Dorsolateral prefrontal cortex (tissue), 122 donors: ENCODE measurements at places on chromosomes 5 and 9. TPM values are rescaled to one million over a fixed set of nuclear protein-coding genes. Genes with fewer than 3 reads are reported as not detected.

GRCh38 chr5:108461628-108462367 is 79.9 kb upstream of the FBXL17 start:
- DNase-seq, result no peak

DNA sequence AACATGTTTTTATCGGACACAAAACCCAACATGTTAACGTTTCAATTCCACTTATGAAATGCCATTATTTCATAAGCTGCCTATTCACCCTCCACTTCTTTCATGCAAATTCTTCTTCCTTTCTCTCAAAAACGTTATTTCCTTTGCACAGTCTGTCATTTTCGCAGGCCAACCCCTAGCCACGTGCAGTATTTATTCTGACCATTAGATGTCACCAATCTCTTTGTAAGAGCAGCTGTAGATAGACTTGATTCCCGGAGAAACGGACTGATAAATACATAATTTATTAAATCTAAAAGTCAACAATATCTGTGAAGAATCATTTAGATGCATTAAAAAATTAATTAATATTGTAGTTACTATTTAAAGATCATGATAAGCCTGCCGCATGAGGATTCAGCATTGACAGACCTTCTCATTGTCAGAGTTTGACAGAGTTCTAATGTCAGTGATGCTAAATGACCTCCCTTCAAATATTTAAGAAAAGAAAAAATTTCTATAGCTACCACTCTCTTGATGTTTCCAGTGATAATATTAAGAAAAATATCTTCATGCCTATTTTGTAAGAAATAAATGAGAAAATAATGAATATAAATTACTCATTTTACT is 933.6 kb downstream of the CDH12 start:
- no peak for DNase-seq

GRCh38 chr5:146718609-146719008 is 159.9 kb downstream of the PPP2R2B start:
- no peak for DNase-seq

- DNase-seq, result no peak
Measured at GRCh38 chr9:80400624-80401230, 829.0 kb downstream of the TLE4 start.

GRCh38 chr9:115262477-115262876 is 144.5 kb upstream of the TNC start:
- DNase-seq, result no peak

DNA sequence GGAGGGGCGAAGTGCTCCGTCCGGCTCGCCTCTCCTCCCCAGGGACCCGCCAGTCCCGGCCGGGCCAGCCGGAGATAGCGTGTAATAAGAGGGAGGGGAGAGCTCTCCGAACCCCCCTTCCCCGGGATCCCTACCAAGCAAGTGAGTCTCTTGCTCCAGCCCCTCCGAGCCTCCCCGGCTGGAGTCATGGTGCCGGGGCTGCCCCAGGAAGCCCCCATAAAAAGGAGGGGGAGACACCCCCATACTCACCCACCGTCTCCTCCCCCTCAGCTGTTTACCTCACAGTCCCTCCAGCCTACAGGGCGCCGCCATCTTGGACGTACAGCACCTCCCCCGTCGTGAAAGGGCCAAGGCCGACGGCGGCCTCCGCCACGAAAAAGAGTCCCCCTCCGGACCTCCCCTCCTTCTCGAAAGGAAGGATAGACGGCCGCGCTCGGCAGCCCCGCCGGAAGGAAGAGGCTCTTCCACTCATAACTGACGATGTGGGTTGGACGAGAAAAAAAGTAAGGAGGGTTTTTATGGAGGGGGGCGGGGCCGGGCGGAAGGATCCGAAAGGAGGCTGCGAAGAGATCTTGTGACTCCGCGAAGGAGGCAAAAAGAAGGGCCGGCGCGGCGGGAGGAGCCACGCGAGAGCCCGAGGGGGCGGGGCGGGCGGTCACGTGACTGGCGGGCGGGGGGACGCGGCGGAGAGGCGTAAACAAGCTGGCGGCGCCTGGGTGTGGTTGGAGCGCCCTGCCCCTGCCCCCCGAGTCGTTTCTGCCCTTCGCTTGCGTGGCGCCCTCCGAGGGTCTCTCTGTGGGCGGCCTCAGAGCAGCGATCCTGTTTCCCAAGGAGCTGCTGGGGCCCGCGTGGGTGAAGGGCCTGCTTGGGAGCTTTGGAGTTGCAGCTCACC is at the start of gene TSC1:
Gene TSC1 (minus strand): TSS at position 323 of the 892 bp plus-strand sequence. CDS start 15,744 bp downstream, outside the sequence.
- peak; percentile 94 for DNase-seq

- DNase-seq, result no peak
Measured at GRCh38 chr5:84213861-84214260, 170.8 kb downstream of the EDIL3 start.

GRCh38 chr9:95202076-95202681 is 115.3 kb downstream of the FANCC start:
- no peak for DNase-seq

DNA sequence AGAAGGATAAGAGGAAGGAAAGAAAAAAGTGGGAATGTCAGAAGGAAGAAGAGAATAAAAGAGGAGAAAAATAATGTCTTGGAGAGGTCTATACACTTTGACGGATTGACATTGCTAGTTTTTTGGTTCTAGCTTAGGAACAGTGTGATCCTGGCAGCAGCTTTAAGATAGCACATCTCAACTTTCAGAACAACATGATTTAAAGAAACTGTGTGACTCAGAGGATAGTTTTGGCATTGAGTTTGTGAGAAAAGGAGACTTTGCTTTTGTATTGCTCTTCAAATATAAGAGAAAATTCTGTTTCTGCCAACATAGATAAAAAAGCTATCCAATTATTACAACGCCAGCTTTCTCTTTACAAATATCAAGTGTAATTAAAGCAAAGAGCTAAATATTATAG is 260.7 kb upstream of the ARRDC3 start:
- no peak for DNase-seq

DNA sequence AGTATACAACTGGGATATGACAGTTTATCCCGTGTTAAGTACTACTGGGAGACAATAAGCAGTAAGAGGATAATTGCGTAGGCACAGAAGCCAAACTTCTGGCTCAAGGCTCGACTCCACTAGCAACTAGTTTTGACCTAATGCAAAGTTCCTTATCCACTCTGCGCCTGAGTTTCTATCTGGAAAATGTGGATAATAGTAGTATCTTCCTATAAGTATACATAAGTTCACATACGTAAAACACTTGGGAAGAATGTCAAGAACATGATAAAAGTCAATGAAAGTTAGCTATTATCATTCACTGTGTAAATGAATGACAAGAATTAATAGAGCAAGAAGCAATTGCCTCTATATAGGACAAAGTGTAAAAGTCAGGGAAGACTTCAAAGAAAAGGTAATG is 45.7 kb downstream of the FTMT start:
- no peak for DNase-seq

DNA sequence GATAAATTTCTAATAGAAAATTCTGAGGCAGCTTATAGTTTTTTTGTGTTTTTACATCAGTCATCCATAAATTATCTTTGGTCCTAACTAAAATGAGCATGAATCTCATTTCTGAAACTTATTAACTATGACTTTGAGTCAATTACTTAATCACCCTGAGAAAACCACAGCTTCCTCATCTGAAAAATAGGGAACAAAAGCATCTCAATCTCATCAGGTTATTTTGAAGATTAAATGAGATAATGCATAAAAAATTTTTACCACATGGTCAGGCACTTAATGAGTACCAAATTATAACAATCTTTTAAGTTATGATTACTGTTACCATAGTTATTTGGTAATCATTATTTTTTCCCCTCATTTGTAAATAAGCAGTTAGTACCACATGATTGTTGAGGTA is 279.1 kb downstream of the MAST4 start:
- no peak for DNase-seq

DNA sequence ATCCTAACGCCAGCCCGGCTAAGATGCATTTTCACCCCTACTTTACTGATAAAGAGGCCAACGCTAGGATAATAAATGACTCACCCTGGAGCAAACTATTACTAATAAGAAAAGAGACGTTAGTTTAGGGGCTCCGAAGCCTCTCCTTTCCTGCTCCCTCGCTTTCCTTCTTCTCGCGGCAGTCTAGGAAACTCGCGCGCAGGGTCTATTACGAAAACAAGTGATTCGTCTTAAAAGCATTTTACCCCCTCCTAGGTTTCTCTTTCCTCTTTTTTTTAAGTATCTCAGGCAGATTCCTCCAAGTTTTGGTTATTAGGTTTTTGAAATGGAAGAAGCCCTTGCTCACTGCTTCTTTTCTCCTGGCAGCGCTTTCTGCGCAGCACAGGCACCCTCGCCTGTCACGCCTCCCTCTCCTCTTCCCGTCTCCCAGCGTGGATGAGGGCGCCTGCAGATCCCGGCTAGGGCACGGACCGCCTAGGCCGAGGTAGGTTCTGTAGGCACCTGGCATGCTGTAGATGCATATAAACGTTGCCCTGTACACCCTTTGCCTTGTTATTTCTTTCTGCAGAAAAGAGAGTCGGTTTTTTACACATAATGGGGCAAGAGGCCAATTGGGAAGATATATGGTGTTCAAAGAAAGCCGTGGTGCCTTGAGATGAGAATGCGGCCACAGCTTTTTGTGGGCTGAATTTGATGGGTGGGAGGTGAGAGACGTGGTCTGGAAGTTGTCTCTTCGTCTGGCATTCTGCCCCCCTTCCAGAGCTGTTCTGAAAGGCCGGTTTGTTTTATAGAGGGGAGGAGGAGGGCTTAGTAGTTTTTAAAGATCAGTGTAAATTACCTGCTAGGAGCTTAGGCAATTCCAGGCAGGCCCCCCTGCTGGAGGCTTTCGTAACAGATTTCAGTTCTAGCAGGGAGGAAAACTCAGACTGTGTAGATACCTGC is 983 bp downstream of the GCNT1 start:
- DNase-seq, result peak; percentile 27

DNA sequence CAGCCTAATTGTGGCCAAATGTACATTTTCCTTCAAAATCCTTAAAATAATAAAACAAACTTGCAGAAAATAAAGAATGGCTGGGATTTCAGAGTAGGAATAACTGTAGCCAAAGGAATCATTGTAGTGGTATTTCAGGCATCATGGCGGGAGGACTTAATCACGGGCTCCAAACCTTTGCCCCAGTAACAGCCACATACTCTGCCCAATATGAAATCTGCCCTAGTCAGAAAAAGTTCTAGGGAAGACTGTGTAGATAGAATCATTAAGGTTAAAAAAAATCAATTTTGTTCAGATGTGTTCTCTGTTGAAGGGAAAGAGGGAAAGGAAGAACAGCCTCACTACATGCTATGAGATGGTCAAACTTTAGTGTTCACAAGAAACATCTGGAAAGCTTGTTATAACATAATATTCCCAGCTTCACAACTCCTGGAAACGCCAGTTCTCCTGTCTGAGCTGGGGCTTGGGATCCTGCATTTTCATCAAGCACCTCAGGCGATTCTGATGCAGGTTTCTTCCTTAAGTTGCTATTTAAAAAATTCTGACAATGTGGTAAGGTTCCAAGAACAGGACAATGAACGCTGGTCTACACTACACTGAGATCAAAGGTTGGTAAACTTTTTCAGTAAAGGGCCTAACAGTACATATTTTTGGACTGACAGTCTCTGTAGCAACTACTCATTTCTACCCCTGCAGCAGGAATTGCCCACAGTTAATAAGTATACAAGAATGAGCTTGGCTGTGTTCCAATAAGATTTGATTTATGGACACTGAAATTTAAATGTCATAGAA is 87.9 kb downstream of the CEMIP2 start:
- DNase-seq, result no peak

- no peak for DNase-seq
Measured at GRCh38 chr9:126806336-126806735, 1.5 kb downstream of the ZBTB43 start.

GRCh38 chr9:34987160-34987901 is 2.2 kb upstream of the DNAJB5 start:
- DNase-seq, result no peak

GRCh38 chr9:99437145-99437544 is 215.1 kb downstream of the SEC61B start:
- no peak for DNase-seq

DNA sequence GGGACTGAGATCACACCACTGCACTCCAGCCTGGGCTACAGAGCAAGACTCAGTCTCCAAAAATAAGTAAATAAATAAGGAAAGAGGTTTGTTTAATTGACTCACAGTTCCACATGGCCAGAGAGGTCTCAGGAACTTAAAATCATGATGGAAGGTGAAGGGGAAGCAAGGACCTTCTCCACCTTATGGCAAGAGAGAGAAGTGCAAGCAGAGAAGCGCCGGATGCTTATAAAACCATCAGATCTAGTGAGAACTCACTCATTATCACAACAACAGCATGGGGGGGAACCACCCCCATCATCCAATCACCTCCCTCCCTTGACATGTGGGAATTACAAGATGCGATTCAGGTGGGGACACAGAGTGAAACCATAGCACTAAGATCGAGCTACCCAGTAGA is 22.8 kb upstream of the RGMB start:
- DNase-seq, result no peak

DNA sequence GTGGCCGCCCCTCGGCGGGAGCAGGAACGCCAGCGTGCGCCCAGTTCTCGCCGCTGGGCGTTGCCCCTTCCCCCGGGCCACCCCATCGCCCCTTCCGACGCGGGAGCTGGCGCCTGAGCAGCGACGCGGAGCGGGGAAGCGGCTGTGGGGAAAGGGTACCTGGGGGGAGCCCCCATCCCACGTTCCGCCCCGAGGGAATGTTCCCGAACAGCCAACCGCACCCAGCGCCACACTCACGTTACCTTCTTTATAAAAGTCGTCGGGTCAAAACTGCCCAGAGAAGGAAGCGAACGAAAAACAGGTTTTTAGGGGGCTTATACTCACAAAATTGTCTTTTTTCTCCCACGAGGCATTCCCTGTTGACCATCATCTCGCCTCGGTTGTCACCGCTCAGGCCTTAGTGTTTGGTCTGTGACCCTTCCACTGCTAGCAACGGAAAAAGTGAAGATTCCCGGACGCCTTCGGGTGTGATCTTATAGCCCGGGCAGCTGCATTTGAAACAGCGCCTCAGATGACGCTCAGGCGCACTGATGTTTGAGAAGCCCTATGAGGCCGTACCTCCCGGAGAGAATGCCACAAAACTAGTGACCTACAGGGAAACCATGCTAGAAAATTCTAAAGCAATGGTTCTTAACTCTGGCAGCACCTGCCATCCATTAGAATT is 475 bp upstream of the GOLM1 start:
- DNase-seq, result peak; percentile 27

DNA sequence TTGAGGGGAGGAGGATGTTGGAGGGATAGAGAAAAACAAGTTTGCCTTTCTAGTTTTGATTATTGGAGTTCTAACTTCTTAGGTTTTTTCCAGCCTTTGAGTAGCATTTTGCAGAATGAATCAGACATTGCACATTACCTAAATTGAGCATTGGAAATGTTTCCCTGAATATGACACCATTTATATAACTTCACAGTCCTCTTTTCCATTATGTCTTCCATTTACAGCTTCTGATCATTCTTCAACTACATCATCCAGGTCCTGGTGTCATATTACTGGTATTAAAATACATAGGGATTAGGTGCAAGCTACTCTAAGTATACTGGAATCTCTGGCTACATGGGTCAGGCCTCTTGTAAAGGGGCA is 286.1 kb downstream of the ARHGAP26 start:
- DNase-seq, result no peak

ZBED3 gene
- 6.1 TPM for total RNA-seq

CTSV gene
- 0.88 TPM for total RNA-seq

WNK2 gene
- total RNA-seq, result 173 TPM

AGXT2 gene
- not detected for total RNA-seq

ASTN2 gene
- 59.5 TPM for total RNA-seq

SLC22A5 gene
- total RNA-seq, result 16.3 TPM

FCHO2 gene
- 37.5 TPM for total RNA-seq

STING1 gene
- 3.6 TPM for total RNA-seq

BTNL3 gene
- total RNA-seq, result not detected
